ENCODE measurements at places on chromosomes 6 and 20. TPM values are rescaled to one million over a fixed set of nuclear protein-coding genes. Genes with fewer than 3 reads are reported as not detected.

FNDC11 gene
- 0.20 TPM for total RNA-seq

DNA sequence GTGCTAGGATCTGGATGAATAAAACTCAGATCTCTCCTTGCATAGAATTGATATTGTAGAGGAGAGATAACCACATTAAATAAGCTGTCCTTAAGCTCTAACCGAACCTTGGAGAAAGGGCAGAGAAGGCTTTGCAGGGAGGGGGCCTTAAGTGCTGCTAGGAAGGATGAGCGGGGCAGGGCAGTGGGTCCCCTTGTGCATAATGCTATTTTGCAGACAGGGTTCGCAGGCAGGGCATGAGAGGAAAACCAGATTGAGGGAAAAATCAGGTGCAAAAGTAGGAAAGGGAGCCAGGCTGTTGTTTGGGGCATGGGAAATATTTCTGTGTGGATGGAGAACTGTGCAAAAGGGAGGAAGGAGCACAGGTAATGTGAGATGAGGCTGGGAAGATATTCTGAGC, 383.0 kb upstream of the JARID2 start:
- no peak overlapping the region for H3K27ac ChIP-seq
- peaks cover 37% of the 10 kb centered on the region for H3K4me1 ChIP-seq
- H3K27me3 ChIP-seq, result no peaks in the 10 kb centered on the region
- H3K4me3 ChIP-seq, result no peak overlapping the region

DNA sequence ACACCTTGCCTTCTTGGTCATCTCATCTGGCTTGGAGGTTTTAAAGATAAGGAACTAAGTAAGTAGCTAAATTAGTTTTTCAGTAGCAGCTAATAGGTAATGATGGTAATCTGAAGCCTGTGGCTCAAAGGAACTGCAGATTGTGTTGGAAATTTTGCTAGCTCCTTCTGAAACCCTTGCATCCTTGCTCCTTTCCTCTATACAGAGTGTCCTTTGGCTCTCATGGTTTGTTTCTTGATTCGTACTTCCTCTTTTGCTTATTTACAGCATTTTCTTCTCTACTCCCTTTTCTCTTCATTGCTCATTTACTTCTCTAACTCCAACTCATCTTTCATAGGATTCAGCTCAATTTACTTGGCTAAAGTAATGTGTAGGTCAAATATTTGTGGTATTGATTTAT, 19.0 kb downstream of the LRRC1 start:
- no peak overlapping the region for H3K4me3 ChIP-seq
- no peak overlapping the region for H3K27ac ChIP-seq
- peaks cover 1% of the 10 kb centered on the region for H3K36me3 ChIP-seq
- no peak for DNase-seq

GRCh38 chr6:136076496-136076895, 173.6 kb downstream of the MTFR2 start:
- H3K4me1 ChIP-seq, result no peaks in the 10 kb centered on the region
- no peaks in the 10 kb centered on the region for H3K36me3 ChIP-seq
- H3K27ac ChIP-seq, result no peak overlapping the region
- DNase-seq, result no peak
- H3K4me3 ChIP-seq, result no peak overlapping the region
- peaks cover 9% of the 10 kb centered on the region for H3K27me3 ChIP-seq

VPS16 gene
- 34.1 TPM for total RNA-seq

TCF21 gene
- total RNA-seq, result not detected

CD109 gene
- 12.2 TPM for total RNA-seq

DNA sequence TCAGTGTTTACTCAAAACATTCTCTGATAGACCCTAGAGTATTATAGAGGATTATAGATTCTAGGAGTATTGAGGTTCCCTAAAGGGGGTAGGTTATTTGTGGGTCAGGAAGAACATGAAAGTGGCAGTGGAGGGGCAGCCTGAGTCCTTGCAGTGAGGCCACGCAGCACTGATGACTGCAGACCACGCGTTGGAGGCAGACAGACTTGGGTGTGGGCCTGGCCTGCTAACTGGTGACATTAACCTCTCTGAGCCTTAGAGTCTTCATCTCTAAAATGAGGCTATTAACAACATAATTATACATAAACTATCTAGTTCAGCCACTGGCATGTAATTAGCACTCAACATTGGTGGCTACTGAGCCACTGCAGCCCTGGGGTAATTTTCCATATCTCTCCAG, 16.1 kb downstream of the MTCL3 start:
- H3K4me3 ChIP-seq, result no peak overlapping the region
- no peaks in the 10 kb centered on the region for H3K36me3 ChIP-seq
- DNase-seq, result no peak
- peaks cover 3% of the 10 kb centered on the region for H3K4me1 ChIP-seq
- H3K27ac ChIP-seq, result no peak overlapping the region
- H3K27me3 ChIP-seq, result peaks cover 8% of the 10 kb centered on the region

GRCh38 chr6:149723771-149724417, 6.0 kb upstream of the LATS1 start:
- DNase-seq, result peak; percentile 22
- H3K4me3 ChIP-seq, result no peak overlapping the region
- H3K36me3 ChIP-seq, result peaks cover 11% of the 10 kb centered on the region
- no peaks in the 10 kb centered on the region for H3K27me3 ChIP-seq

- peaks cover 2% of the 10 kb centered on the region for H3K36me3 ChIP-seq
- H3K27ac ChIP-seq, result no peak overlapping the region
- H3K4me3 ChIP-seq, result no peak overlapping the region
- no peaks in the 10 kb centered on the region for H3K27me3 ChIP-seq
- no peaks in the 10 kb centered on the region for H3K4me1 ChIP-seq
- no peak for DNase-seq
Observed at GRCh38 chr6:107246972-107247615, 131.8 kb upstream of the BEND3 start.

DNA sequence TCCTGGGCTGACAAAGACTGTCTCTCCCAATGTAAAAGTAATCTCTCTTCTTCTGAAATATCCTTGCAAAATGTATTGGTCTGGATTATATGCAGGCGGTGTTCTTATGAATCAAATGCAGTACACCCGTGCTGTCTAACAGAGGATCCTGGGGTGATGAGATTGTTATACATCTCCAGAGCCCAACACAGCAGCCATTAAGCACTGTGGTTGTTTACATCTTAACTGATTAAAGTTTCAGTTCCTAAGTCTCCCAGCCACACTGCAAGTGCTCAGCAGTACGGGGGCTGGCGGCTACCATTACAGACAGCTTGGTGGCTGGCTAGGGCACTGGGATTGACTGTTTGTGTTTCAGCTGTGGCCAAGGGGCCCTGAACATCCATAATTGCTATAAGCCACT, 7.0 kb downstream of the UNC93A start:
- peaks cover 6% of the 10 kb centered on the region for H3K27me3 ChIP-seq
- H3K4me1 ChIP-seq, result no peaks in the 10 kb centered on the region
- no peak overlapping the region for H3K4me3 ChIP-seq
- no peaks in the 10 kb centered on the region for H3K36me3 ChIP-seq
- no peak for DNase-seq
- H3K27ac ChIP-seq, result no peak overlapping the region

DNA sequence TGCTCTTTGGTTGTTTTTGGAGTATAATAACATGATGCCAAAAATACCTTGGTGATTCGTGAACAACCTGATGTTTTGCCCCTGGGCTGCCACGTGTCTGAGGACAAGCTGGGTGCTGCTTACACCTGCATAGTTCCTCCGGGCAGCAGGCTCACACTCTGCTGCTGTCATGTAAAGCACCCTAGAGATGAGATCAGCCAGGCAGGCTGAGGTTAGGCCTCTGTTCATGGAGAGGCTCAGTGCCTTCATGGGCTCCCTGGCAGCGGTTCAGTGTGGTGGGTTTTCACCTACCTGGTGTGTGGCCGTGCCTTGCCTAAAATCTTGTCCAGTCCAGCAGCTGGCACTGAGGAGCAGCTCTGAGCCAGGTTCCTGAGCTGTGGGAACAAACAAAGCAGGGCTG, 60.1 kb upstream of the TAGAP start:
- peak overlapping the region; percentile 96 for H3K27ac ChIP-seq
- H3K36me3 ChIP-seq, result no peaks in the 10 kb centered on the region
- peaks cover 82% of the 10 kb centered on the region for H3K4me1 ChIP-seq
- H3K4me3 ChIP-seq, result peak overlapping the region; percentile 70
- peak; percentile 35 for DNase-seq
- H3K27me3 ChIP-seq, result no peaks in the 10 kb centered on the region

WFDC12 gene
- not detected for total RNA-seq

GINS1 gene
- 34.1 TPM for total RNA-seq

DNA sequence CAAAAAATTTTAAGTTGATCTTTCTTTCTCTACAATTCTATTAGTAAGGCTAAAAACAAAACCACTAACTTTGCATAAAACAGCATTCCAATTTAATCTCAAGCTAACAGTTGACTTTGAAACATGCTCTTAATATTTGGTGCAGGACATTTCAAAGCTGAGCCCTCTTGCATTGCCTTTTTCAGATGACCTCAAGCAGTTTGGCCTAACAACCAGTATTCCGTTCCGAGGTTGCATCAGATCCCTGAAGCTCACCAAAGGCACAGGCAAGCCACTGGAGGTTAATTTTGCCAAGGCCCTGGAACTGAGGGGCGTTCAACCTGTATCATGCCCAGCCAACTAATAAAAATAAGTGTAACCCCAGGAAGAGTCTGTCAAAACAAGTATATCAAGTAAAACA, 194.0 kb downstream of the ARHGAP18 start:
- no peaks in the 10 kb centered on the region for H3K36me3 ChIP-seq
- no peaks in the 10 kb centered on the region for H3K27me3 ChIP-seq
- no peak for DNase-seq
- no peak overlapping the region for H3K27ac ChIP-seq
- peaks cover 1% of the 10 kb centered on the region for H3K4me1 ChIP-seq

SLC22A7 gene
- not detected for total RNA-seq
